ENCODE measurements at places on chromosomes 12 and 14.
A peak's percentile ranks its signal among the peaks of the same experiment; 100 is the strongest.

GRCh38 chr14:52112336-52113018 is 43.6 kb upstream of the NID2 start:
- H3K27me3 ChIP-seq: no peaks in the 10 kb centered on the region
- no peak for DNase-seq
- no peaks in the 10 kb centered on the region for H3K4me1 ChIP-seq
- no peak overlapping the region for H3K4me3 ChIP-seq

DNA sequence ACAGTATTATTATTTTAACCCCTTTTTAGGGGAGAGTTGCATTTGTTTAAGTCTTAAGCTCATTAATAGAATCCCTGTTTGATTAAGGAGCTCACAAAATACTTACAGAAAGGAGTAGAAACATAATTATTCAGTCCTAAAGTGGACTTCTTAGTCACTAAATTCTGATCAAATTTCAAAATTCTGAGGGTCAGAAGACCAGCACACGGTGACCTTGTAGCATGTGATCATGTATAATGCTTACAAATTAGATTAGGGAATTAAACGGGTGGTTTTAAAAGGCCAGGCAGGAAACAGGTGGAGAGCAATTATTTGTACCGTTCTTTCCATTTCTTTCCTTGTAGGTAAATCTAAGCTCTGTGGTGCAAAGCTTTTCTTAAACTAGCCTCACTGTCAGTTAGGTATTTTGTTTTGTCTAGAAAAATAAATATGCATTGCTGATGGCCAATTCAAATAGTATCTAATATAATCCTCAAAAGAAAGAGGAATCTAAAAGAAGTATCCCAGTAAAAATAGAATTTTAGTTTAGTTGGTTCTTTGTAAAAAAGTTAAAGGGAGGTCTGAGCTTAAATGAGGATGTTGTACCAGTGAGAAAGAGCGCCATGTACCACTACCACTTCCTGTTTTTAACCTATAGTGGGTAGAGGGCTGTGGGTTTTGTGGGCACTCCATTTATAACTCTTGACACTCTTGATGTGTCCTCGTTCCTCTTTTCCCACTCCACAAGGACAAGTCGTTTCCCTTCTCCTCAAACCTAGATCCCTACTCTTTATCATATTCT is 51.1 kb downstream of the SLC38A1 start:
- no peak overlapping the region for H3K4me3 ChIP-seq
- H3K27me3 ChIP-seq: no peaks in the 10 kb centered on the region
- H3K27ac ChIP-seq: peak overlapping the region; percentile 13
- peaks cover 36% of the 10 kb centered on the region for H3K4me1 ChIP-seq
- no peaks in the 10 kb centered on the region for H3K36me3 ChIP-seq
- no peak for DNase-seq

DNA sequence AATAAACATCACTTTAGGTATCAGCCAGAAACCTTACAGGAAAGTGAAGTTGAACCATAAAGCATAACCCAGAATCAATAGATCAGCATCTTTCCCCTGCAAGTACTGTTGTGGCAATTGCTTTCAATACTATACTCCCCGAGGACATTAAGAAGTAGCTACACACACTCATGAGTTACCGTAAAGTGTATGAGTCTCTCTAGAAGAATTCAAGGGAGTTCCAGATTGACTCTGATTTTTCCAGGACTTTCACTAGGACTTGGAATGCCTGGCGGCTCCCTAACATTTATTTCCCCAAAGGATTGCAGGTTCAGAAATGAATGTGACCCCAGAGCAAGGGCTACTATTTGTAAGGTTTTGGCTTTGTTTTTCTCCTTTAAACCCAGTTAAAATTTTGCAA is 465.4 kb upstream of the MDGA2 start:
- no peaks in the 10 kb centered on the region for H3K27me3 ChIP-seq
- H3K4me1 ChIP-seq: no peaks in the 10 kb centered on the region
- no peak for DNase-seq
- no peak overlapping the region for H3K27ac ChIP-seq

DNA sequence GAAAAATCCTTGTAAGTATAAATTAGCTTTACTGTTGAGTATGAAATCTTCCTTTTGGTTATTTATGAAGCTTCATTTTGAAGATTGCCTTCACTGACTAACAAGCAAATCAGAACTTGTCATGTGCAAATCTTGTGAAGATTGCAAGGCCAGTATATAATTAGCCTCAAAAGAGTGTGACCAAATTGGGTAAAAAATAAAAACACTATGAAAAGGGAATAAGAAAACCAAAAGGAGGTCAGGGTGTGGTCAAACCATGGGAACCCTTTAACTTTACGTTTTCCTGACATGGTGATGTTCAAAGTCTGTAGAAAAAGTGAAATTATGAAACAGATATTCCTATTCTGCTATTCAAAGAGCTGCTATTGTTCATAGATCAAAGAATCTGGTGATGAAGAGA is 230.3 kb downstream of the BCAT1 start:
- H3K36me3 ChIP-seq: no peaks in the 10 kb centered on the region
- no peaks in the 10 kb centered on the region for H3K27me3 ChIP-seq
- no peak overlapping the region for H3K4me3 ChIP-seq
- no peaks in the 10 kb centered on the region for H3K4me1 ChIP-seq
- H3K27ac ChIP-seq: no peak overlapping the region
- DNase-seq: no peak

DNA sequence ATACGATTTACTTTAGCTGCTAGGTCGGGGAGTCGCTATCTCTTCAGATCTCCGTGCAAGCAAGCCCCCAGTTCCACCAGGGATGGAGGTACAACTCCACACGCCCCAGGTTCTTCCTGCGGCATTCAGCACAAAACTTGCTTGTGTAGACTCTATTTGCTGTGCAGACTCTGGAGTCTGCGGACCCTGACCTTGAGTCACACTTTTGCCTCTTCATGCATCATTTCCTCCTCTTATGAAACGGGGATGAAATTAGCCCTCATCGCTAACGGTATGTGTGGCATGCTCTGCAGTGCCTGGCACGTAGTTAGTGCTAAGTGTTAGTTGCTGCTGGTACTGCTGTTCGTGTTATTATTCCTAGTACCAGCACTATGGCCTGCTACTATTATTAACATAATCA is 84.4 kb downstream of the TMEM132D start:
- DNase-seq: no peak
- H3K36me3 ChIP-seq: no peaks in the 10 kb centered on the region
- no peak overlapping the region for H3K27ac ChIP-seq
- H3K4me1 ChIP-seq: no peaks in the 10 kb centered on the region
- H3K4me3 ChIP-seq: no peak overlapping the region

- peaks cover 34% of the 10 kb centered on the region for H3K4me1 ChIP-seq
- H3K27ac ChIP-seq: peak overlapping the region; percentile 57
- no peak for DNase-seq
- H3K36me3 ChIP-seq: no peaks in the 10 kb centered on the region
- no peaks in the 10 kb centered on the region for H3K27me3 ChIP-seq
These were observed 2.4 kb downstream of the ACVR1B start for GRCh38 chr12:51953864-51954263.

DNA sequence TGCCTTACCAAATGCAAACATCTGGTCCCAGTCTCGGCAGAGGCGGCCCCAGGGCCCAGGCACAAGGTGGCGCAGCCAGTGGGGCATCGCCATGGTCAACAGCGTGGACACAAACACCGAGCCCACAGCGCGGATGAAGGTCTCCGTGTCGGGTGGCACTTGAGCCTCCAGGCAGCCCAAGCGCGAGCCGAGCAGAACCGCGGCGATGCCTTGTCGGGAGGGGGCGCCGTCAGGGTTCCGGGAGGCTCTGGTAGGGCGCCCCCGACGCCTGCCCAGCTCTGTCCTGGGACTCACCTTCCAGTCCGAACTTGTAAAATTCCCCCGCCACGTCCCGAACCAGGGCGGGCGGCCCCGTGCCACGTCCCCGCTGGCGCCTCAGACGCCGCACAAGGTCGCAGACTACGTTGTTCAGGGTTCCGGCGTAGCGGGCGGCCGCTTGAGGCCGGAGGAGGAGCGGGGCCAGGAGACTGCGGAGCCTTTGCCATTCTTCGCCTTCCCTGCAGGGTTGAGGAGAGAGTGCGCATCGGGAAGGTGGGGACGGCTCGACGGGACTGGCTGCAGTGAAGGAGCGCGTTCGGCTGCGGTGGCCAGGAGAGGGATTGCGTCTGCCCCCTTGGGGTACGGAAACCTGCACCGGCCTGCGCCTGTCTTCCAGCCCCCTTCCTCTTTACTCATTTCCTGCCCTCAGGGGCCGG is 1.7 kb downstream of the CYP27B1 start:
- peaks cover 30% of the 10 kb centered on the region for H3K4me1 ChIP-seq
- H3K36me3 ChIP-seq: no peaks in the 10 kb centered on the region
- DNase-seq: no peak
- no peaks in the 10 kb centered on the region for H3K27me3 ChIP-seq
- peak overlapping the region; percentile 68 for H3K4me3 ChIP-seq
- H3K27ac ChIP-seq: no peak overlapping the region

DNA sequence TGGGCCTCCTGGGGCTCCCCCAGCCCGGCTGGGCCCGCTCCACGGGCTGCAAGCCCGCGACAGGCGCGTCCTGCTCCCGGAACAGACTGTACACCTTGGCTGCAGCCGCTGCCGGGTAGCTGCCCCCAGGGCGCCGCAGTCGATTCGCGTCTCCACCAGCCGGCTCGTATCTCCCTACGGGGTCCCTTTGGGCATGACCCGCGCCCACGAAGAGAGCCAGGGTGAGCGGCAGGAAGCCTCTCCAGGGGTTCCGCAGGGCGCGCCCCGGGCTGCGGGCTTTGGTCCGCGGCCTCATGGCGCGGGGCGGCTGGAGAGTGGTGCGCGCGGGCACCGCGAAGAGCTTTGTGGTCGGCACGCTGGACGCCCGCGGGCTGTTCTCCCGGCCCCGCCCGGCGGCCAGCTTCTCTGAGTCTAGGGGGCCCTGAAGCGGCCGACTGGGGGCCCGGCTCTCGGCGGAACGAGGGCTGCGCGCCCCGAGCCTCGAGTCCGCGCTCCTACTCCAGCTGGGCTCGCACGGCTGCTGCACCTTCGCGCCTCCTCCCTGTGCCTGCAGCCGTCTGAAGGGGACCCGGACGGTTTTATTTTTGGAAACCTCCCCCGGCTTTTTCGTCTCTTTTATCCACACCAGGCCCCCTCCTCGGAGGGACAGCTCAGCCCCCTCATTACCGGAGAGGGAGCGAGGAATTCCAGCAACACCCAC is at the start of gene LTBP2:
Gene LTBP2 (minus strand): TSS at position 588 of the 700 bp plus-strand sequence. CDS start 293 bp downstream, at position 295.
- peak within 1 kb of the TSS; percentile 97 for H3K27ac ChIP-seq
- no peaks in the 10 kb centered on the region for H3K36me3 ChIP-seq
- peaks cover 44% of the 10 kb centered on the region for H3K4me1 ChIP-seq
- no peak for DNase-seq

GRCh38 chr14:94977016-94977415 is 180.3 kb downstream of the DICER1 start:
- H3K27ac ChIP-seq: no peak overlapping the region
- no peak for DNase-seq
- H3K36me3 ChIP-seq: no peaks in the 10 kb centered on the region
- H3K4me1 ChIP-seq: peaks cover 3% of the 10 kb centered on the region
- no peaks in the 10 kb centered on the region for H3K27me3 ChIP-seq
- no peak overlapping the region for H3K4me3 ChIP-seq

DNA sequence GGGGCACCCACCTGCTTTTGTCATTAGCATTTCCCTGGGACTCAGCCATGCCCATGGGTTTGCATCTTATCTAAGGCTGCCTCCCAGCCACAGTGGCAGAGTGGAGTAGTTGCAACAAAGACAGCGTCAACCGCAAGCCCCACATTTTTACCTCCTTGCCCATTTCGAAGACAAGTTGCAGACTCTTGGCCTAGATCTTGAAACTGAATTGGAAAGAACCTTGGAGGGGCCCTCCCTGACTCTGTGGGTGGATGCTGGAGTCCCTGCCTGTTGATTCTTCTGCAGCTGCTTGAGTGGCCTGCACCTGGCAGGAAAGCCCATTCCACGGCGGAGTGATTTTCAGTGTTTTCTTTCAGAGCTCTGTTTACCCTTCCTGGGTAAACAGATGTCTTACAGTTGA is 309.0 kb downstream of the VRK1 start:
- no peak overlapping the region for H3K4me3 ChIP-seq
- no peaks in the 10 kb centered on the region for H3K4me1 ChIP-seq
- no peaks in the 10 kb centered on the region for H3K27me3 ChIP-seq
- H3K36me3 ChIP-seq: no peaks in the 10 kb centered on the region

GRCh38 chr12:31117203-31118011 is 43.7 kb downstream of the DDX11 start:
- H3K27ac ChIP-seq: no peak overlapping the region
- H3K36me3 ChIP-seq: no peaks in the 10 kb centered on the region
- peaks cover 30% of the 10 kb centered on the region for H3K4me1 ChIP-seq
- DNase-seq: no peak
- no peaks in the 10 kb centered on the region for H3K27me3 ChIP-seq
- peak overlapping the region; percentile 73 for H3K4me3 ChIP-seq

DNA sequence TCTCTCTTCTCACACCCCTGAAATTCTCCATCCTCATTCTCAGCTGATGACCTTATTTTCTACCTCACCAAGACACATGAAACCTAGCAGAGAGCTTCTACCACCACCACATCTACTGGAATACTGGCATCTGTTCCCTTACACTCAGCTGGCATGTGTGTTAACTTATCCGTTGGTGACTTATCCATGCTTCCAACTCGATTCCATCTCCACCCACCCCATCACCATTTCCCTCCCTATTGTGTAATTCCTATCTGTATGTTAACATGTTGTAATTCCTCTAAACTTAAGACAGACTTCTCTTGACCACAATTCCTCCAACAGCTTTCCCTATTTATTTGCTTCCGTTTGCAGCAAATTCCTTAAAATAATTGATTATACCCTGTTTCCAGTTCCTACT is 15.4 kb downstream of the C1S start:
- DNase-seq: no peak
- H3K36me3 ChIP-seq: peaks cover 7% of the 10 kb centered on the region
- no peak overlapping the region for H3K27ac ChIP-seq
- H3K27me3 ChIP-seq: no peaks in the 10 kb centered on the region
- H3K4me1 ChIP-seq: peaks cover 14% of the 10 kb centered on the region

GRCh38 chr12:71871116-71871515 is 31.6 kb downstream of the TBC1D15 start:
- no peak overlapping the region for H3K4me3 ChIP-seq
- H3K27me3 ChIP-seq: no peaks in the 10 kb centered on the region
- H3K27ac ChIP-seq: no peak overlapping the region
- DNase-seq: no peak
- no peaks in the 10 kb centered on the region for H3K36me3 ChIP-seq
- H3K4me1 ChIP-seq: peaks cover 3% of the 10 kb centered on the region

DNA sequence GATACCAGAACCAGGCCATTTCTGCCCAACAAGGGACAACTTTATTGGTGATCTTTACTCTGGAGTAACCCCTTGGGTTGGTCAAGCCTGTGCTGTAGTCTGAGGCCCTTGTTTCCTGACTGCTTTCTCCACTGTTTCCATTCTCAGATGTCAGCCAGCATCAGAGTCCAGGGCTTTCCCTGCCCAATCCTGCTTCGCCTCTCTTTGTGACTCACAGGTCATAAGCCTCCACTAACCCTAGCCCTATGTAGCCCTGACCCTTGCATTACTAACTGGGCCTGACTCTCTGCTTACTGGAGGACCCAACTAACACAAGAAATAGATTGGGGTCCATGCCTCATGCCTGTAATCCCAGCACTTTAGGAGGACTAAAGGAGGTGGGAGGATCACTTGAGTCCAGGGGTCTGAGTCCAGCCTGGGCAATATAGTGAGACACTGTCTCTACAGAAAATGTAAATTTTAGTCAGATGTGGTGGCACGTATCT is 8.6 kb upstream of the SNRNP35 start:
- no peaks in the 10 kb centered on the region for H3K27me3 ChIP-seq
- peak overlapping the region; percentile 22 for H3K27ac ChIP-seq
- H3K36me3 ChIP-seq: no peaks in the 10 kb centered on the region
- DNase-seq: no peak
- H3K4me1 ChIP-seq: peaks cover 19% of the 10 kb centered on the region

GRCh38 chr12:60308366-60308991 is 712.6 kb downstream of the SLC16A7 start:
- H3K27ac ChIP-seq: no peak overlapping the region
- no peak overlapping the region for H3K4me3 ChIP-seq
- no peaks in the 10 kb centered on the region for H3K4me1 ChIP-seq
- H3K27me3 ChIP-seq: no peaks in the 10 kb centered on the region
- H3K36me3 ChIP-seq: no peaks in the 10 kb centered on the region
- DNase-seq: no peak

Data from thoracic aorta (tissue), 2 donors.